Activated T-cell treated with anti-CD3 and anti-CD28 coated beads, Interleukin-2, amount 50 U/mL, for 48 hours (primary cell): ENCODE measurements at places on chromosomes 11 and 22.
A peak's percentile ranks its signal among the peaks of the same experiment; 100 is the strongest.

DNA sequence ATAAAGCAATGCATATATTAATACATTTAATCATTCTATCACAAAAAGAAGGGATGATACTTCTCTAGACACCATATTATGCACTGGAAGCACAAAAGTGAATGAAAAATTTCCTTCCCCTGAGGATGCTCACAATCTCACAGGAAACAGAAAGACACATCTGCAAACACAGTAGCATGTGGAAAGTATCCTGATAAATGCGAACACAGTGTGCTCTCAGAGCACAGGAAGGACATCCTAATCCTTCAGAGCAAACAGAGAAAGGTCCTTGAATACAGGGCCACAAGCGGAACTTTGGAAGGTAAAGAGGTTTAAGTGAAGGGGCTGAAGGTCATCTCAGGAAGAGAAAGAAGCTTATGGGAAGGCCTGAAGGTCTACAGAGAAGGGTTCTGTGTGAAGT lies 524.6 kb upstream of the LRRC4C start:
- DNase-seq, result no peak

- no peak for DNase-seq
These were observed 425.3 kb upstream of the B3GAT1 start for GRCh38 chr11:134837166-134837886.

DNA sequence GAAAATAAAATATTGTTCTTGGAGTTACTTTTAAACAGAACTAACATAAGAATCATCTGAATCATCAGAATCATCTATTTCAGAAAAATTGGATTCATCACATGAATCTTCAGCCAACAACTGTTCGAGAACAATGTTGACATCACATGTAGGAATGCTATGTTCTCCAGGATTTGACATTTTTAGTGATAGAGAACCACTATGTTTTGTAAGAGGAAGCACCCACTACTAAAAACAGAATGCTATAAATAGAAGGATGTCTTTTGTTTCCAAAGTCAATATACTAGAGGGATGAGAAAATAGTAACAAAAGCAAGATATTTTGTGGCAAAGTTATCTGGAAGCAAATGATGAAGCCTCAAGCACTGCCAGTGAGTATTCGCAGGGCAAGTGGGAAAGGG lies 263.4 kb upstream of the DDI1 start:
- no peak for DNase-seq

- DNase-seq, result no peak
These were observed 402.4 kb downstream of the MN1 start for GRCh38 chr22:27399161-27399560.

- no peak for DNase-seq
These were observed 12.1 kb downstream of the ACP2 start for GRCh38 chr11:47236482-47236881.

- DNase-seq, result no peak
These were observed 52.3 kb upstream of the OR5P2 start for GRCh38 chr11:7849018-7849417.

- peak; percentile 81 for DNase-seq
These were observed at the start of gene ATXN10 for GRCh38 chr22:45671783-45672563. ATXN10 (plus strand) TSS chr22:45671834; CDS start chr22:45672064, 230 bp downstream.

- DNase-seq, result no peak
These were observed 121.9 kb upstream of the OR9Q1 start for GRCh38 chr11:57901756-57902155.

DNA sequence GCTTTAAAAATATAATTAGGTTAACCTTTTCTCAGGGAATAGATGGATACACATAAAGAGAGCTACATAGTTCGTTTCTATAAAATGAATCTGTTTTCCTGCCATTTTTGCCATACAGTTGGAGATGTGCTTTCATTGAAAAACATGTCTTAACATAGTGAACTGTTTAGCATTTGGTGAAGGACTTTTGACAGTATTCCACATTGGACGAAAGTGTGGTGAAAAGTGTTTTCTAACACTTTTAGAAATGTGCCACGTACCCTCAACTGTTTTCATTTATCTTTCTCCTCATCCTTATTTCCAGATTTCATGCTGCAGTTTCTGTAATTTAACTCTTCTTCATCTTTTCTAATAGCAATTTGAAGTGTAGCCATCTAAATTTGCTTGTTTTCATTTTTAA lies 249.1 kb upstream of the MTNR1B start:
- DNase-seq, result no peak

DNA sequence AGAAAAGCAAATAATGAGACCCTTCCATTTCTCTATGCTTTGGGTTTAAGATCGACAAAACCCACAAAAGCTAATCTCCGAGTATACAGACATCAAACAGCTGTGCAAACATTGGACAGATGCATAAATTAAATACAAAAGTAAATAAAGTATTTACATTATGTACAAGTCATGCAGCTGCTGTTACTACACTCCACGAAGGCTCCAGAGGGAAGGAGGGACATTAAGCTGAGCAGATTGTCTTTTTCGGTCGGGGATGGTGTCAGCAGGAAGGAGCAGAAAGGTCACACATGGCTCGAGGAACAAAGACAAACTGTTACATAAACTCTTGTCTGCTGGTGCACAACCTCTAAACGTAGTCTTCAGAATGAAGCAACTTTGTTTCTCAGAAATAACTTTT lies 88.8 kb upstream of the BARX2 start:
- no peak for DNase-seq

DNA sequence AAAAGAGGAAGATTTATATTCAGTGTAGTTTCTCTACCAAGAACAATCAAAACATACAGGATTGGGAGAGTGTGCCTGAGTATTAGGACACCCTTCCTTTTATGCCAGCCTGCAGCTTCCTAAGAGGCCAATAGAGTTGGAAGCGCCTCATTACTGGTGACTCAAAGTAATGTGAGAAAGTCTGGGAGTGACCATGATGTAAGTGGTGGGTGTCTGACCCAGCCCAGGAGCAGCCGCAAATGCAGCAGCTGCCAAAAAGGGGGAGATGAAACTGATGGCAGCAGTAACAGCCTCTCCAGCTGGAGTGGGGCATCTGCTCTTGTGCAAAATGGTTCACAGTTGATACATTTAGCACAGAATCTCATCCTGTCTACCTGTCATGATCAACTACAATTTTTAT lies 62.0 kb downstream of the ZNF280B start:
- DNase-seq, result no peak

DNA sequence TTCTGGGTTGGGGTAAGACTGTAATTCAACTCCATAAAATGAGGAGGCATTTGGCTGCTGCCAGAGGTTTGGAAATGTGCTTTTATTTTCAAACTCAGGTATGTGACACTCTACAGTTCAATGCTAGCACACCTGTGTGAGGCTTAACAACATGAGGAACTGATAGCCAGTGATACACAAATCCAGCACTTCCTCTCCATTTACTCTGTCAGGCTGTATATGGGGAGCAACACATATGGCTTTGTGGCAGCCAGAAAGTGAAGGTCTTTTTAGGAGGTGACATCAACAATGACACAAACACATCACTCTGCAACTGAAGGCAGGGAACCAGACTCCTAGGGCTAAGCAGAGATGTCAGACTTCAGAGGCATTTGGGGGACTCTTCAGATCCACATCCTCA lies 4.6 kb upstream of the LYVE1 start:
- DNase-seq, result no peak

DNA sequence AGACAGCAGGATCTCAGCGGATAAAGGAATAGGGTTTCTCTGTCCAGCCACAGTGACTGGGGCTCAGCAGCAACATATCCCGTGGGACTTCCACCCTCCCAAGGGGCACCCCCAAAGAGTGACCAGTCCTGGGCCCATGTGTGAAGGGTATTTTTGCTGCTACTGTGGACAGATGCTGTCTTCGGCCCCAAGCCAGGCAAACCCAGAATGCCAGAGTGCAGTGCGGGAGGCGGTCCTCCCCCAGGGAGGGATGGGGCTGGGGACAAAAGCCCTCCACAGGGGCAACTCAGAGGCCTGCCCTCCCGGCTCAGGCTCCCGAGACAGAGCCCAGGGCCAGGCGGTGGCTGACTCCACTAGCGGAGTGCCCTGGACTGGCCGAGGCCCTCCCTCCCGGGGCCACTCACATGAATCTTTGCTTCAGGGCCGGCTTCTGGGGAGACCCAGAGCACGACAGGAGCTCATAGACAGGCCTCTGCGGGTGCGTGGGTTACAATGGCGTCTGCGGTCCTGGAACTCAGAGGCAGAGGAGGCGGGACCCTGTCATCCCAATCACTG lies 34.7 kb upstream of the WNT7B start:
- DNase-seq, result no peak

GRCh38 chr22:46001046-46001425 lies 24.1 kb upstream of the WNT7B start:
- no peak for DNase-seq

DNA sequence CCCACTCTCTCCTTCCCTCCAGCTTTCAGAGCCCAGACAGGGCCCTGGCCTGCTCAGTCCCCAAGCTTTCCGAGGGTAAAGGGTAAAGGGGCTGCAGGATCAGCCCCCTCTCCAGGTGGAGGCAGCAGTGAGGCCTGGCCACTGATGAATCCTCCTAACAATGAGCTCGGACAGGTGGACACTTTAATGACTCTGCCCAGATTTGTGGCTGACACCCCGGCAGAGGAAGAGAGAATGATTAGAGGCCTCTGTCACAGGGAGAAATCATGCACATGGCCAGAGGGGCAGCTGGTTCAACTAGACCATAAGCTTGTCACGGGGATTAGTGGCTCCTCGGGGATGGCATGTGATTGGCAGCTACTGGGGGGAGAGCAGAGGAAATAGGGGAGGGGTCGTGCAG lies 587.5 kb upstream of the B3GAT1 start:
- DNase-seq, result no peak

DNA sequence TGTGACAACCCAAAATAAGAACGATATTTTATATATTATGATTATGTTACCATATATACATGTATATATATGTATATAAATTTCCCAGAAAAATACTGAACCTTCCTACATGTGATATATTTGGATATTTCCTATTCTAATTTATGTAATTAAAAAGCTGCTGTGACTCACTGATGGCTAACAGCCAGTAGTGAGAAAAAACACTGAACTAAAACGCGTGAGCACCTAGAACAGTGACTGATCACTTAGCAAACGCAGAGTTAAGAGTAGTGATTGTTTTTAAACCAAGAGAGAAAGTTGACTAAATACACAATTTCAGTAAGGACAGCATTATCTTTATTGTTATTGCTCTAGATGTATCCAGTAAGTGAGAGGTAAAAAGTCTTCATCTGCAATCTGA lies 213.8 kb downstream of the TMEM135 start:
- no peak for DNase-seq

DNA sequence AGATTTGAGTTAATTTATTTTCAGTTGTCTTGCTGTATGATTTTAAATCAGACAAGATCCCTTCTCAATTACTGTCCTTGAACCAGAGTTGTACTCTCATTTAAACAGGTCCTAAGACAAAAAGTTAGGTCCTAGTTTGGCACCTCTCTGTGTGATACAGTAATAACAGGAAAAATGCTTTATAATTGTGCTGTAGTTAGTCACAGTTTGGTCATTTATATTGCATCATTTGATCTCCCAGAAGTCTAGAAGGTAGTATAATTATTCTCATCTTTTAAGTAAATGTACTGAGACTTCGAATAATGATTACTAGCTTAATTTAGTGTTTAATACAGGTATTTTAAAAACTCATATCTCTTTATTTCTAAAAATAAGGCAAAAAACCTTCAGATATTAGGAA lies 18.1 kb upstream of the LUZP2 start:
- DNase-seq, result no peak

DNA sequence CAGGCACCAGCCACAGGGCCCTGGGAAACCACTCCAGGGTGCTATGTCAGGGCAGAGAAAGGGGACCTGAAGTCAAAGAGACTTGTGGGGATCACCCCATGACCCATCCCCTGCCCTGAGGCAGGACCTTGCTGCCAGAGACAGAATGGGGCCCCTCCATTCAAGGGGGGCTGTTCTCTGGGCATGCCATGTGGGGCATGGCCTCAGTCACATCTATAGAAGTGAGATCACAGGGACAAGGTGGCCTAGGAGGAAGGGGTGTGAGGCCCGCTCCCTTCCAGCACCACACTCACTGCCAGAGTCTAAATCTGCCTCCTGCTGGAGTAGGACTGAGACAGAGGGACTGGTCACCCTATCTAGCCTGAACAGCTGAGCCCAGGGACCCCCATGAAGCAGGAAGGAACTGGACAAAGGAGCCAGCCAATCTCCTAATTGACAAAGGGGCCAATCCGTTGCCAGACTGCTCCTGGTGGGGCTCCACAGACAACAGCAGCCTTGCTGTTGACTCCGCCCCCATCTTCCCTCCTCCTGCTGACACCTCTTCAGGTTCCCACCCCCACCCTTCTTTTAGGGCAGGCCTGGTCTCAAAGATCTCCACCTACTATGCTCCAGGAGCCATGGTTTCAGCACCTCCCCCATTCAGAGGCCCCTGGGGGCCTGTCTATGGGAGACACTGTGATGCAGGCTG lies 26.0 kb downstream of the NEAT1 start:
- no peak for DNase-seq

GRCh38 chr11:27025312-27025955 lies 15.2 kb upstream of the BBOX1 start:
- no peak for DNase-seq

DNA sequence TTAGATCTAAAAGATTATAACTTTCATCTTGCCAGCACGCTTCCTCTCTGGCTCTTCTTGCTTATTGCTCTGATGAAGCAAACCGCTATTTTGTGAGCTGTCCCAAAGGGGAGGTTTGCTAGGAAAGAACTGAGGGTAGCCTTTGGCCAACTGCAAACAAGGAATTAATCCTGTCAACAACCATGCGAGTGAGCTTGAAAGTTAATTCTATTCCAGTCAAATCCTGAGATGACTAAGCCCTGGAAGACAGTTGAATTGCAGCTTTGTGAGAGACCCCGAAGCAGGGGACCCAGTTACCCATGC lies 10.3 kb upstream of the RNF141 start:
- no peak for DNase-seq

DNA sequence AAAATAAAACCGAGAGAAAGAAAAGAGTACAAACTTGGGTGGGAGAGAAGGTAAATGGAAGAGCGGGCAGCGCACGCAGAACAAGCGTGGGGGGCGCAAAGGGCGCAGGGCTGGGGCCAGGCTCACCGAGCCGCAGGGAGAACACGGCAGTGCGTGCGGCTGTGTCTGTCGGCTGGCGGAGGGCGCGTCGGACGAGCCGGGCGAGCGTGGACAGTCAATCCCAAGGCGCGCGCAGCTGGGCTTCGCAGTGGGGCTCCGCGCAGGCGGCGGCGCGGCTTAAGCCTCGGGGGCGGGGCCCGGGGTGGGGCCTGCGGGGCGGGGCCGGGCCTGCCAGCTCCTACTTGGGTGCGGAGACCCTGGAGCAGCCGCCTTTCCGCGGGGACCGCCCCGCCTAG lies at the start of gene UCP2:
UCP2 (minus strand) TSS at position 249 of the 395 bp plus-strand sequence. CDS start 4,465 bp downstream, outside the sequence.
- peak; percentile 93 for DNase-seq

- peak; percentile 56 for DNase-seq
These were observed 929 bp upstream of the RHOG start for GRCh38 chr11:3841426-3842350.
